Skeletal muscle cell (primary cell): ENCODE measurements at places on chromosomes 1 and 21.

GRCh38 chr1:207017615-207018559 is 14.7 kb downstream of the C1orf116 start:
- DNase-seq = no peak

DNA sequence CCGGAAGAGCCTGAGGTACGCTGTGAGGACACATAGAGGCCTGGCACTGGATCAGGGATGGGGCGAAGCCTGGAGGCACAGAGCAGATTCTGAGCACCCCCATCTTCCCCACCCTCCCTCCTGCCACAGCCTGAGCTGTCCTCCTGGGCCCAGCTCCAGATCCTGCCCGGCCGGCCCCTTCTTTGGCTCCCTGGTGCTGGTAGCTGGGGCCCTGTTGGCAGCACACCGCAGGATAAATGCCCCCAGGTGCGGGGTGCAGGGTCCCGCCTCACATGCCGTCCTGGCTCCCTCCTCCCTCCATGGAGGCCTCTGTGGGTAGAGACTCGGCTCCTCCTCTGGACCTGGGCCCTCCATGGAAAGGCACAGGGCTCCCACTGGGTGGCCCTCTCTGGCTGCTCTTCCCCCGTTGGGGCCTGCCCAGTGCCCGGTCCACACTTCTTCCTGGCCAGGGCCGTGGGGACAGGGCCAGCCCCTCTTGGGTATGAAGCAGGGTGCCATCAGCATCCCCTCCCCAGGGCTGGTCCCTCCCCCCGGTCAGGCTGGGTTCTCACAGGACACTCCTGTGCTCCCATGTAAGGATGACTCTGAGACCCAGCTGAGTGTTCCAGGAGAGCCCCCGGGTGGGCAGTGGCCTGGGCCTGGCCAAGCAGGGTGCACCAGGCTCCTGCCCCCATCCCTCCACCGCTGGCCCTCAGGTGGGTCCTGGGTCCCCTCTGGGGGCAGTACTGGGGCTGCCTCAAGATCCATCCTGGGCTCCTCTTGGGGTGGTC is 1.1 kb upstream of the OBSCN start:
- no peak for DNase-seq

DNA sequence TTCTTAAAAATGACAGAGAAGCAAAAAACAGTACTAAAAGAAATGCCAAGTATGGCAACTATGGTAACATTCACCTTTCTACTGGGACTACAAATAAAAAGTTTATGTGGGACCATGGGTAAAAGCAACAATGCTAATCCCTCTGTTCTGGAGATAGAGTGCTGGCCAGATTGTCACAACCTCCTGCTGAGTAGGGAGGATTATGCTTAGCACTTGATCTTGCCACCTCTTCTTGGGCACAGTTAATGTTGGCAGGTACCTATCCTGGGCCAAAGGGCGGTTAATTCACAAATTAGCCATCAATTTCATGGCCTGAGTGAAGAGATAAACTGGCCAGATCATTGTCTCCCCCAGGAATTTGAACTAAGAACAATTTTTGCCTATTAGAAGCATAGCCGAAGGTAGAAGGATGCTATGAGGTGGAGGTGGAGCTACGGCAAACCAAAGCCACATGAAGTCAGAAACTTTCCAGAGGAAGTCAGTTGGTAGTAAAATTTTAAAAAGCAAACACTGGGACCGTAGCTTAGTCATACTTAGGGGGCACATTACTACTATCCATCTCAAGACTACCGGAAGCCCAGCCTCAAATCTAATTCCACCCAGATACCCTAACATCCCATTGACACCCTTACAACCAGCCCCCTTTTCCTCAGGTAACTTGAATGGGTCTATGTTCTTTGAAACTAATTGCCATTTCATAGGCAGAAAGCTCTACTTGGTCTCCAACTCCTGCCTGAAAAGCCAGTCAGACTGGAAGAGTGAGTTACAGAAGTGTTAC is 2.7 kb downstream of the SCYL3 start:
- no peak for DNase-seq

DNA sequence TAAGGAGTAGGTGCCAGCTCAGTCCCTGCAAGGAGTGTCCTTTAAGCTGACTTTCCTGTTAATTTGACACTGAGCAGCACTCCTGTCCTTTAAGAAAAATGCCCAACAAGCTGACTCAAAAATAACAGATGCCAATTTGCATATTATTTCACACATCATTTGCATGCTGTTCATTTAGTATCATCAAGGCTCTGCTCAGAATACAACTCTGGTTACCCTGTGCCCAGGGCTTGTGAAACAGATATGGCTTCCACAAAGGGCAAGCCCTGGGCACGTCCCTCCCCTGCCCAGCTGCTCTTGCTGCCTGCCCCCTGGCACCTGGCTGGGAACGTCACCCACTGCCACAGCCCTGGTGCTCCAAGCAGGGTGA is 10.3 kb downstream of the KCNN3 start:
- no peak for DNase-seq

DNA sequence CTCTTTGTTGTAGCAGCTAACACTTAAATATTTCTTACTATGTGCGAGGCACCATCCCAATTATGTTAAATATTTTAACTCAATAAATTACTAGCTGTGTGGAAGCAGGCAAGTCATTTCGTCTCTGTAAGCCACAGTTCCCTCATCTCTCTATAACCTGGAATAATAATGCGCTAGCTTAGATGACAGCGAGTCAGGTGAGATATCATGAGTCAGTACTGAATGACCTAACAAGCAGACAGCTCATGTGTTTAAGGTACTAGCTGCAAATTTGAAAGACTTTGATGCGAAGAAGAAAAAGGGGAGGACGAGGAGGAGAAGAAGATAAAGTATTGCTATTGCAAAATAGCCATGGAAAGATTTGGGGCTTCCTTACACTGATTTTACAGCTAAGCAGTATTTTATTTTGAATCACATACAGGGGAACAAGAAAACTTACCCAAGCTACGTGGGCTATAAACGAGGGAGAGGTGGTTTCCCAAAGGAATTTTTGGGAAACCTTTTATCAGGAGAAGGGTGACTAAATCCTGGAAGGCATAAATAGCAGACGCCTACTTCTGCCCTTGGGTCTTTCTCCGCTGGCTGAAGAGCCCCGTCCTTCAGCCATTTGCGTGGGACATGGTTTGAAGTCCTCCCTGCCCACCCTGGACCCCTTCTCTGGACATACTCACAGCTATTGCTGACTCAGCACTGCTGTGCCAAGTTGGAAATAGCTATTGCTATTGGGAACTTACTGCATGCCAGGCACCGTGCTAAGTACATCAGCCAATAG is 8.9 kb downstream of the CITED4 start:
- DNase-seq = no peak
